ENCODE measurements at places on chromosomes 13 and 19.
A peak's percentile ranks its signal among the peaks of the same experiment; 100 is the strongest.

DNA sequence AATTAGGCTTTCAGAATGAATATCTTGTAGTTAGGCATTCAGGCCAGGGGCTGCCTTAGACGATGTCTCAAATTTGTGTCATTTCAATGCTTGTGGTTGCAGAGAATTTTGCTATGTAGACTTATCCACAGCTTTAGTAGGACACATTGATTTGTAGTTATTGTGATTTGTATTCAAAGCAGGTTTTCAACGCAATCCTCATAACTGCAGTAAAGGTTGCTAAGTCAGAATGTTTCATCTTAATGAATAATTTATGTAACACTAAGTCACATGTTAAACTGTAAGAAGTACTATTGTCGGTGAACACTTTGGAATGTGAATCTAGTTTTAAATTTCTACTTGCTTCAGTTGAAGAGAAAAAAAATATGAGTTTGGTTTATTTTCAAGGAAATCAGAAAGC, 1117.2 kb upstream of the SPRY2 start:
- no peak for DNase-seq

GRCh38 chr13:26184791-26185250, 37.3 kb downstream of the RNF6 start:
- peak; percentile 66 for DNase-seq

- peak; percentile 56 for DNase-seq
These were observed 1.3 kb downstream of the SHISA7 start for GRCh38 chr19:55441692-55442321.

DNA sequence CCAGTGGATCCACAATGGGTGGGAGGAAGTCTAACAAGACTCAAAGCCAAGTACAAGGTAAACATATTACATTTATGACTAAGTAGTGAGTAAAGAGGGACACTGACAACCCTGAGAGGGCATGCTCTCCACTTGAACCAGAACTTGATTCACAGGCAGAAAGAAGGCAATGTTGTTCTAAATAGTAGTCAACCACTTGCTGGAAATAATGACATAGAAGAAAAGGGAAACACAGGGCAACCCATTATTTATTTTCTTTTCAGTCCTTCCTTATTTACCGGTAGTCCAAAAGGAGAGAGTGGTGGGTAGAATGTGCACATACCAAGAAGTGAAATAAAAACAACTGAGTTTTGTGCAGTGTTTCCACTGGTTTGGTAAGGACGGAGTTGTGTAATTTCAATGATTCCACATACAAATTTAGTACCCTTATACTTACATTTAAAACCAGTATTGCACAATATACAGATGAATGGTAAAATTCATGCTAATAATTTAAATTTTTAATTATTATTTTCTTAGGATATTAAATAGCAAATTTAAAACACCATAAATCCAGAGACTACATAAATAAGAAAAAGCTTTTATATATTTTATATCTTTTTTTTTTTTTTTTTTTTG, 65.9 kb downstream of the ENOX1 start:
- no peak for DNase-seq

GRCh38 chr13:52926971-52927370, 78.5 kb upstream of the PCDH8 start:
- DNase-seq, result no peak

GRCh38 chr19:35013041-35013819, 13.1 kb downstream of the GRAMD1A start:
- DNase-seq, result peak; percentile 81

Data from mesendoderm (in vitro differentiated cells).